ENCODE measurements at places on chromosomes 16 and 17.
A peak's percentile ranks its signal among the peaks of the same experiment; 100 is the strongest.

DNA sequence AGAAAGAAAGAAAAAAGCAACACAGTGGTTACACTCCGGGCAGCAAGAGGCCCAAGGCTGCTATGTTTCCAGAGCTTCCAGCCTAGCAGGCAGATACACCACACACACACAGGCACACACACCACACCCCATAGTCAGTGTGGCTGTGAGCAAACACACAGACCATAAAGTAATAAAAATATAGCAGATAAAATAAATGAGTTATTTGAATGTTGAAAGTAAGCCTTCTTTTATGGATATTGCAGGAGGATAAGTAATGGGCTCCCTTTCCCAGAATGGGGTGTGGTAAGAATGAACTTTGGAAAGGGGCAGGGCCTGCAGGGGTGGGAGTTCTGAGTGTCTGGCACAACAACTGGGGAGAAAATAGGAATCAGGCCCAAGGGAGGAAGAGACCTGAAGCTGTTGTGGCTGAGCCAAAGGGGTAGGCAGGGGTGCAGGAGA, 4.8 kb upstream of the CDK5RAP3 start:
- no peak for DNase-seq

- no peak for DNase-seq
Observed at GRCh38 chr16:51155199-51155607, 4.1 kb upstream of the SALL1 start.

- no peak for DNase-seq
Observed at GRCh38 chr16:30457743-30458560, 12.3 kb upstream of the SEPHS2 start.

DNA sequence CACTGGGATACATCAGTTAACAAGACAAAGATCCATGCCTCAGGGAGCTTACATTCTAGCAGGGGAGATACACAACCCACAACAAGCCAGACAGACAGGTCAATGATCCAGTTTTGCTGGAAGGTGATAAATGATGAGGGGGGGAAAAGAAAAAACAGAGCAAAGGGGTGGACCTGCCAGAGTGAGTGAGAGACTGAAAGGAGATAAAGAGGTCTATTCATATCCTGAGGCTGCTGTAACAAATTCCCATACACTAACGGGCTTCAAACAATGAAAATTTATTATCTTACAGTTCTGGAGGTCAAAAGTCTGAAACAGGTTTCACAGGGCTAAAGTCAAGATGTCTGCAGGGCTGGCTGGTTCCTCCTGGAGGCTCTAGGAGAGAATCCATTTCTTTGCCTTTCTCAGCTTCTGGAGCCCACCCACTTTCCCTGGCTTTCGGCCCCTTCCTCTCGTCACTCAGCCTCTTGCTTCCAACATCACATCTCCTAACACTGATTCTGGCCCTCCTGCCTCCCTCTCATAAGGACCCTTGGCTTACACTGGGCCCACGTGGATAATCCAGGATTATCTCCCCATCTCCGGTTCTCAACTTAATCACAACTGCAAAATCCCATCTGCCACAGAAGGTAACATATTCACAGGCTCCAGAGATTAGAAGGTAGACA, 81.5 kb downstream of the GAS7 start:
- no peak for DNase-seq

DNA sequence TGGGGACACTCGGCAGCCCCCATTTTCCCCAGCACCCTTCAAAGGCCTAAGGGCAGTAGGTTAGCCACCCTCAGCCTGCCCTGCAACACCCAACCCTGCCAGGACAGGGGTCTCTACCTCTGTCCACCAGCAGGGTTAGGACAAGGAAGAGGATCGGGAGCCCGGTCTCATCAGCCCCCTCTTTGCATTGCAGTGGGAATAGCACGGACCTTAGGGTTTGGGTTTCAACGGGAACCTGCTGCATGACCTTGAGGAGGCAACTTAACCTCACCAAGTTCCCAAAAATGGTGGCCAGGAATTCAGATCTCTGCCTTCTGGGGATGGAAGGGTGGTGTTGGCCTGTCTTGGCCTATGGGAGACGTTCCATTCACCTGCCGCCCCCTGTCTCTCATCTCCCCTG, 20.2 kb upstream of the SPPL2C start:
- DNase-seq = no peak

DNA sequence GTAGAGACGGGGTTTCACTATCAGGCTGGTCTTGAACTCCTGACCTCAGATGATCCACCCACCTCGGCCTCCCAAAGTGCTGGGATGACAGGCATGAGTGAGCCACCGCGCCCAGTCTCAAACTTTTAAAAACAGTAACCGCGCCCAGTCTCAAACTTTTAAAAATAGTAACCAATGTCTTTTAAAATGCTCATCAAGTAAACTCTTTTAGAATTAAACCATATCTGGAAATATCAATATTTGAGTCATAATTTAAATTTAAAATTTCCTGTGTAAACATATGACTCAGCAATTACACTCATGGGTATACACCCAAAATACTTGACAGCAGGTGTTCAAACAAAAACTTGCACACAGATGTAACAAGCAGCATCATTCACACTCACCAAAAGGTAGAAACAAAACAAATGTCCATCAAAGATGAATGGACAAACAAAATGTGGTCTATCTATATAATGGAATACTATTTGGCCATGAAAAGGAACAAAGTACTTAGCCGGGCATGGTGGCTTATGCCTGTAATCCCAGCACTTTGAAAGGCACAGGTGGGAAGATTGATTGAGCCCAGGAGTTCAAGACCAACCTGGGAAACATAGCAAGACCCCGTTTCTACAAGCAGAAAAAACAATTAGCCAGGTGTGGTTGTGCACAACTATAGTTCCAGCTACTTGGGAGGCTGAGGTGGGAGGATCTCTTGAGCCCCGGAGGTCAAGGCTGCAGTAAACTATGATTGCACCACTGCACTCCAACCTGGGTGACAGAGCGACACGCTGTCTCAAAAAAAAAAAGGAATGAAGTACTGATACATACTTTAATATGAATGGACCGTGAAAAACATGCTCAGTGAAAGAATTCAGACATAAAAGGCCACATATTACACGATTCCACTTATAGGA, 20.2 kb downstream of the ENPP7 start:
- no peak for DNase-seq

DNA sequence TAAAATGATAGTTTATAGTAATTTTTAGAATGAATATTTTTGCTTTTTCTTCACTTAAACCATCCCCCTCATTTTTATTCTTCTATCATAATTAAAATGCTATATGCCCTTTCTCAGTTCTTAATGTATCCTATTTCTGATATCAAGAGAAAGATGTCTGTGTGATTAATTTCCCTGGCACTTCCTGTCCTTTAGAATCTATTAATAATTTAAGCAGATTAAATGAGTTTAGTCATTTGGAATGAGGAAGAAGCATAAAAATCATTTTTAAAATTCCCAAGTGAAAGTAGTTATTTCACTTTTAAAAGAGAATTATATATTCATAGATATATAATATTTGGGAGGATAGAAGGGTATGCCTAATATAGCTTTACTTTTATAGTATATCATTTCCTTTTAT, 27.8 kb upstream of the CDR2 start:
- no peak for DNase-seq

- DNase-seq = no peak
Observed at GRCh38 chr17:7346761-7347614, 5.0 kb upstream of the KCTD11 start.

DNA sequence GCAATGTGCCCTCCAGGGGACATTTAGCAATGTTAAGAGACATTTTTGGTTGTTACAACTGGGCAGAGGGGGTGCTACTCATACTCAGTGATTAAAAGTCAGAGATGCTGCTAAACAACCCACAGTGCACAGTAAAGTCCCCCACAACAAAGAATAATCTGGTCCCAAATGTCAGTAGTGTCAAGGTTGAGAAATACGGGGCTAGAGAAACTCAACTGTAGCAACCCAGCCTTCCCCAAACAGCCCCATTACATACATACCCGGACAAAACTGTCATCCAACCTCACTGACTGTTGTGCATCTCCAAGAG, 20.4 kb downstream of the DNAJC7 start:
- DNase-seq = no peak

GRCh38 chr16:85978291-85978775, 79.4 kb downstream of the IRF8 start:
- no peak for DNase-seq

- no peak for DNase-seq
Observed at GRCh38 chr16:11481987-11482386, 104.7 kb downstream of the LITAF start.

GRCh38 chr16:77037696-77038347, 153.2 kb upstream of the MON1B start:
- no peak for DNase-seq

DNA sequence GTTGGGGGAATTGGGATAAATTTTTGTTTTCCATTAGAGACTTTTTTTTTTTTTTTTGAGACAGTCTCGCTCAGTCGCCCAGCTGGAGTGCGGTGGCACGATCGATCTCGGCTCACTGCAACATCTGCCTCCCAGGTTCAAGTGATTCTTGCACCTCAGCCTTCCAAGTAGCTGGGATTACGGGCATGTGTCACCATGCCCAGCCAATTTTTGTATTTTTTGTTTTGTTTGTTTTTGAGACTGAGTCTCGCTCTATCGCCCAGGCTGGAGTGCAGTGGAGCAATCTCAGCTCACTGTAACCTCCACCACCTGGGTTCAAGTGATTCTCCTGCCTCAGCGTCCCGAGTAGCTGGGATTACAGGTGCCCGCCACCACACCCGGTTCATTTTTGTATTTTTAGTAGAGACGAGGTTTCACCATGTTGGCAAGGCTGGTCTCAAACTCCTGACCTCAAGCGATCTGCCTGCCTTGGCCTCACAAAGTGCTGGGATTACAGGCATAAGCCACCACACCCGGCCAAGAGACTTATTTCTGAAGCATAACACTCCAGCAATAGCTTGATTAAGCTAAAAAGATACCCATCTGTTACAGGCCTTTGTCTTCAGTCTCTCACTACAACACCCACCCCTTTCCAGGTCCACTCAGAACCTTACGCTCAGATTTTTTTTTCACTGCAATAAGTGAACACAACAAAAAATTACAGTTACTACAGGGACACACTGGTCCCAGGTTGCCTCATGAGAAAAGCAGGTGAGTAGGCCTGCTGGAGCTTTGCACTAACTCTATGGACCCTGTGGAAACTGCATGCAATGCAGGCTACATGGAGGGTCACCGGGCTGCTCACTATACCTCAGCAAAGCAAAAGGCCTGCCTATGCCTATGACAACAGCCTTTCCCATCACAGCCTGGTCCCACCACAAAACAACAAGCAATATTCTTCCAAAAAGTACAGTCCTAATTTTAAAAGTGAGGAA, 34.6 kb downstream of the KANSL1 start:
- no peak for DNase-seq

GRCh38 chr16:81831722-81832126, 52.6 kb downstream of the PLCG2 start:
- DNase-seq = peak; percentile 52

DNA sequence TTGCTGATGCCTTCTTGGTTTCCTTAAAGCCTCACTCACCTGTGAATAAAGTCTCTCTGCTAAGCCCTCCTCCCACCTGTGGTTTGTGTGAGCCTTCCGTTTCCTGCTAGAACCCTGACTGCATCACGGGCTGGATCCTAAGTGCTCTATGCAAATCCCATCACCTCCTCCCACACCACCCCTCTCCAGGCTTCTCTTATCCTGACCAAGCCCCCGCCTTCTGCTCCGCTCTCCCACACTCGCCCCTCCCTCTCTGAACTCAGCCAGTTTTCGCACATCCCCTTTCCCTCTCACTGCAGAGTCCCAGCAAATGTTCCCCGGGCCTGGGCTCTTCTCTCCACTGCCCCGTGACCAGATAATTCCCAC, 51.8 kb downstream of the PIMREG start:
- no peak for DNase-seq

DNA sequence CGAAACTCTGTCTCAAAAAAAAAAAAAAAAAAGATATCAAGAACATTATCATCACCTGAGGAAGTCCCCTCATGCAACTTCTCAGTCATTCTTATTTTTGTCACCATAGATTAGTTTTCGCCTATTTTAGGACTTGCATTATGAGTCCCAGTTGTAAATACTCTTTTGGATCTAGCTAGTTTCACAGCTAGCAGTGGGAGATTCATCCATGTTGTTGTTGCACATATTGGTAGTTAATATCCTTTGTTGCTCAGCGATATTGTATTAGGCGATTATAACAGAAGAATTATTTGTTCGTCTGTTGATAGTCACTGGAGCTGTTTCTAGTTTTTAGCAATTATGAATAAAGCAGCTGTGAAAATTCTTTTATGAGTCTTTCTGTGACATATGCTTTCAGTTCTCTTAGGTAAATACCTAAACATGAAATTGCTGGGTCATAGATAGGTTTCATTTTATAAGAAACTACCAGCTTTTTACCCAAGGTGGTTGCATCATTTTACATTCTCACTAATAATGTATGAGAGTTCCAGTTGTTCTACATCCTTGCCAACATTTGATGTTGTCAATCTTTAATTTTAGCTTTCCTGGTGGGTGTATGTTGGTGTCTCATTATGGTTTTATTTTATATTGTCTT, 40.7 kb upstream of the MAP3K14 start:
- no peak for DNase-seq

GRCh38 chr16:24754543-24754942, 25.1 kb downstream of the TNRC6A start:
- no peak for DNase-seq

GRCh38 chr17:51372345-51373004, 112.1 kb downstream of the UTP18 start:
- no peak for DNase-seq

- DNase-seq = no peak
Observed at GRCh38 chr17:8791910-8792270, 7.3 kb downstream of the MFSD6L start.

DNA sequence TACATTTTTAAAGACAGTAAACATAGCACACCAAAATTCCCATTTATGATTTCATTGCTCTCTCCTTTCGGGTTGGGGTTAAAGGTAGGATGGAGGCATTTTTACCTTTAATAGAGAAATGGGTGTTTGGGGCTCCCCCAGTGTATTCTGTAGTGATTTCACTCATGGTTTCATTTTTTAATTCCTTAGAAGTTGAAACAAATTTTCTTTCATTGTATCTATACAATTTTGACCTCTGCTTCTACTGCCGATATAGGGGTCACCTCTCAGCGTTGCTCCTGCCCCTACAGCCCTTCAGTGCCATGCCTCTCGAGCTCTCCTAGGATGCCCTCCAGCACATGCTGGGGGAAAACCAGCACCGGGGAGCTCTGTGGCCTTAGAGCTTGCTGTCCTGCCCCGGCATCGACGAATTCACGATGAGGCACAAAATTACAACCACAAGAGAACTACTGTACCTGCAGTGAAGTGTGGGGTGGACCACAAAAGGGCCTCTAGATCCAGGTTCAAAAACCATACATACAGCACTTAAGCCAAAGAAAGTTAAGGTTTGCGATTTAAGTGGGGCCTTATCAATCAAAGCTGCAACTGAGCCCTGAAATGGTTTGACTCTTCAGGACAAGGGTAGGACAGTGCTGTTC, 39.3 kb downstream of the LITAFD start:
- DNase-seq = no peak

DNA sequence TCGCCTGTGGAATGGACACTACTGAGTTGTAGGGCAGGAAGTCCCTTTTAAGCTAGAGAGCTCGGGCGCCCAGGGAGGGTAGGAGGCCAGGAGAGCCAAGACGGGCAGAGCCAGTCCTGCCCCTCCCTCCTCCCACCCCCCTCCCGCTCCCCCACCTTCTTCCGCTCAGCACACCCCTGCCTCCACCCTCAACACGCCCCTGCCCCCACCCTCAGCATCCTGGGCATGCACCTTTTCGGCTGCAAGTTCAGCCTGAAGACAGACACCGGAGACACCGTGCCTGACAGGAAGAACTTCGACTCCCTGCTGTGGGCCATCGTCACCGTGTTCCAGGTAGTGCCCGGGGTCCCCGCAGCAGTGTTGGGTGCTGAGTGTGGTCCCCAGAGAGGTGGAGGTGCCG, 18.3 kb downstream of the TPSG1 start:
- DNase-seq = no peak

Data from stimulated activated CD8-positive, alpha-beta memory T cell treated with anti-CD3 and anti-CD28 coated beads, Interleukin-4, amount 100 ng/mL, for 24 hours (primary cell).